Smooth muscle cell of the umbilical artery (primary cell): ENCODE measurements at places on chromosomes 12 and 14. TPM values are rescaled to one million over a fixed set of nuclear protein-coding genes. Genes with fewer than 3 reads are reported as not detected.

Gene FOXG1
- under 0.01 TPM in 1 of 2 replicates, not detected in the other for total RNA-seq

Gene FAM181A
- total RNA-seq = not detected in 2 replicates

Gene FAR2
- 0.89 and 4.2 TPM in 2 replicates for total RNA-seq

Gene ABCC9
- total RNA-seq = 1.2 and 6.8 TPM in 2 replicates

Gene HSPA2
- 15.3 and 33.0 TPM in 2 replicates for total RNA-seq

Gene SRGAP1
- total RNA-seq = 6.2 and 28.0 TPM in 2 replicates

Gene MUCL1
- not detected in 2 replicates for total RNA-seq

Gene FBXL14
- total RNA-seq = 12.2 and 15.5 TPM in 2 replicates

Gene AMDHD1
- total RNA-seq = 0.28 and 0.59 TPM in 2 replicates

Gene RDH5
- total RNA-seq = 3.3 and 12.2 TPM in 2 replicates

Gene STRAP
- total RNA-seq = 85.8 and 106 TPM in 2 replicates

Gene RNASE1
- total RNA-seq = 0.30 TPM in 1 of 2 replicates, not detected in the other

Gene ZFHX2
- 0.30 and 0.97 TPM in 2 replicates for total RNA-seq

Gene TAS2R30
- 5.0 and 8.9 TPM in 2 replicates for total RNA-seq

Gene FLVCR2
- total RNA-seq = 0.59 and 0.74 TPM in 2 replicates

Gene CREBL2
- total RNA-seq = 30.9 and 31.3 TPM in 2 replicates

Gene HOXC12
- total RNA-seq = not detected in 2 replicates

Gene LRRK2
- total RNA-seq = 1.7 and 2.4 TPM in 2 replicates

Gene RERGL
- not detected in 2 replicates for total RNA-seq

Gene RPS6KL1
- 0.59 and 1.3 TPM in 2 replicates for total RNA-seq

Gene ALG10B
- total RNA-seq = 2.1 and 3.2 TPM in 2 replicates

Gene TAOK3
- total RNA-seq = 41.3 and 52.7 TPM in 2 replicates

Gene E2F7
- total RNA-seq = 2.4 and 17.9 TPM in 2 replicates

Gene RASAL1
- not detected in 2 replicates for total RNA-seq

Gene TOMM20L
- not detected in 2 replicates for total RNA-seq

Gene P2RX2
- total RNA-seq = not detected in 2 replicates

Gene FBLN5
- total RNA-seq = 20.4 and 31.5 TPM in 2 replicates

Gene SUPT16H
- total RNA-seq = 59.7 and 88.9 TPM in 2 replicates

Gene BORCS5
- 11.9 and 13.3 TPM in 2 replicates for total RNA-seq

Gene ACOT6
- total RNA-seq = not detected in 2 replicates
